ENCODE measurements at places on chromosomes 5 and 9.

DNA sequence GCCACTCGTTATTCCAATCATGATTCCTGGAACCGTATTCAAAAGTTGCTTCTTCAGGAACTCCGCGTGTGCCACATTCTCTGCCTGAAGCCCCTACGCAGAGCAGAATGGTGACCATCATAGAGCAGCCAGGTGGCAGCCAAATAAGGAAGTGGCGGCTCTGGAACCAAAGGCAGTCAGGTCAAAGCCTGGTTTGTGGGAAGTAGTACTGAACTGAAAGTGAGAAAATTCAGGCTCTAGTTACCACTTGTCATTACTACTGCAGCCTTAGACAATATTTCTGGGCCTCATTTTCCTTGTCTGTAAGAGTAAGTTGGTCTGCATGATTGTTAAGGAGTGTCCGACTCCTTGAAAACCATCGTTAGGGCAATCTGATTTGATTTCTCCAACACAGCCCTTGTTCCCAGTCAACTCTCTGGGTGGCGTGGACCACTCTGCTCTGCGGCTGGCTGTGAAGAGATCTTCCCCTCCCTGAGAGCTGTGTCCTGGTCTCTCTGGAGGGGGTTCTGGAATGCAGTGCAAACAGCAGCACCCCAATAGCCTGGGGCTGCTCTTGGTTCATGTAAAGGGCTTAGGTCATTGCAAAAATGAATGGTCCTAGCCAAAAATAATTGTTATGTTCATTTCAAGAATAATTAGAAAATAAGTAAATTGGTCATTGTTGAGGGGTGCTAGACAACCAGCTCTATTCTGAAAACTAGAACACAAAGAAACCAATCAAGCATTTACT lies 102.4 kb downstream of the MED27 start:
- DNase-seq, result no peak

- no peak for DNase-seq
Observed at GRCh38 chr9:18182636-18183035, 291.3 kb upstream of the ADAMTSL1 start.

DNA sequence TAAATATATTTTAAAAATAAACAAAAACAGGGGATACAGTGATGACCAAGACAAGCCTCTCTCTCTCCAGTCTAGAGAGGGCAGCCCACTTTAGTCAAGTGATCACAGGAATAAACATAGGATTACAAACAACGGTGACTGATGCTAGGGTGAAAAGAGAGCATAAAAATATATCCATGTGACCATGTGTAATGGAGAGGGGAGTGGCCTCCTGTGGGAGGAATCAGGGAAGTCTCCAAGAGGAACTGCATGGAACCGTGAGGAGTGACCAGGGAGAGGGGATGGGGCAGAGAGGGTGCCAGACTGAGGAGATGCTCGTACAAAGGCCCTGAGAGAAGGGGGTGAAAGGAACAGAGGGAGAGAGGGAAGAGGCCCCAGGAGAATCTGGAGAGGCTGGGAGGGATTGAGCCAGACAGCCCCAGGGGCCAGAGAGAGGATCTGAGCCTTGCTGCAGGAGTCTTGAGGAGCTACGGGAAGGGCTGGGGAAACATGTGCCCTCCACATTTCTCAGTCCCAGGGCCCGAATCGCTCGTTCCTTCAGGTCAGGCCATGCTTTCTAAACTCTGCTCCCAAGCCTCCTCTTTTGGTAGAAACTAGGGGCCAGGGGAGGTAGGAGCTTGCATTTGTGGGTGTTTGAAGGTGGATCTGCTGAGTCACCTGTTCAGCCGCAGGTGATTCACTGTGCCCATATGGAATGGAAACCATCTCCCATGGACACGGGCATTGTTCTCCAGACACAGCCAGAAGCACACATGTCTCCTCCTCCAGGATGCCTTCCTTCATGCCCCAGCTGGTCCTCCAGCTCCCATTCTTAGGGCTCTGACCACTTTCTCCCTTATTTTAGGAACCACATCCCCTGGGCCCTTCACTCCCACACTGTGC lies 63.8 kb downstream of the PAX5 start:
- no peak for DNase-seq

DNA sequence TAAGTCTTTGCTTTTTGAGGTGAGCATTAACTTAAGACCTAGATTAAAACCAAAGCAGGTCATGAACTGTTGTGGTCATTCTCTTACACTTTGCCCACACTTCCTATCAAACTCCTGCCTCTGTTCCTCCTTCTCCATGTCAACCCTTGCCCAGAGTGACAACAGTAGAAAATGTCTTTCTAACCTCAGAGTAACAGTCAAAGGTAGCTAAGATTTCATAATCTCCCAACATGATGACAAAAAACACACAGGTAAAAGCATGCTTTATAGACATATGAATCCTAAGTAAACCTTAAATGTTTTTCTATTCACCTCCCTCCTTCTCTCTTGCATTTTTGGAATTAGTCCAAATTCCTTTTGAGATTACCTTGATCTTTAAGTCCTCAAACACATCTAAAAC lies 422.3 kb downstream of the SPATA31D1 start:
- DNase-seq, result no peak

- no peak for DNase-seq
Observed at GRCh38 chr5:173923218-173924095, 35.3 kb downstream of the CPEB4 start.

DNA sequence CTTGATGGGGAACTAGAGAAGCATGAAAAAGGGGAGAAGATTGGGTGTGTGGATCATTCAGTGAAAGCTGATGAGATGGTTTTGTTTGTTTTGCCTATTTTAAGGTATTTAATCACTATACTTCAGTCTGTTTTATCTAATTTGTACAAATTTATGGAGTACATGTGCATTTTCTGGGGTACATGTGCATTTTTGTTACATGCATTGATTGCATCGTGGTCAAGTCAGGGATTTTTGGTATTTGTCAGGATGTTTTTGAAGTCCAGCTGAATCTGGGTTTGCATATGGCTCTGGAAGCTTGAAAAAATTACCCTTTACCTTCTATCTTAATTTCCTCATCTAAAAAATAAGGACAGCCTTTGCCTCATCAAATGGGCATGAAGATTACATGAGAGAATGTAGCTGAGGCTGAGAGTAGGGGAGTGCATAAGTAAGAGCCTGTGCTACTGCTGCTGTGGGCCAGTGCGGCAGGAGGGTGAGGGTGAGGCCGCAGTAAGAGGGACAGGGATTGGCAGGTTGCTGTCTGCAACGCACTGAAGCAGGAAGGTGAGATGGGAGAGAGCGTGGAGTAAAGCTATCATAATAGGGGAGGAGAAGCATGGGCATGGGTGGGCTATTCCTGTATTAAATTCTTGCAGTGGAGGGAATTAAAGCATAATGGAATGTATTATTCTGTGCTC lies 139.8 kb downstream of the NPR3 start:
- no peak for DNase-seq

GRCh38 chr5:150067405-150067960 lies 18.9 kb downstream of the CSF1R start:
- DNase-seq, result no peak

DNA sequence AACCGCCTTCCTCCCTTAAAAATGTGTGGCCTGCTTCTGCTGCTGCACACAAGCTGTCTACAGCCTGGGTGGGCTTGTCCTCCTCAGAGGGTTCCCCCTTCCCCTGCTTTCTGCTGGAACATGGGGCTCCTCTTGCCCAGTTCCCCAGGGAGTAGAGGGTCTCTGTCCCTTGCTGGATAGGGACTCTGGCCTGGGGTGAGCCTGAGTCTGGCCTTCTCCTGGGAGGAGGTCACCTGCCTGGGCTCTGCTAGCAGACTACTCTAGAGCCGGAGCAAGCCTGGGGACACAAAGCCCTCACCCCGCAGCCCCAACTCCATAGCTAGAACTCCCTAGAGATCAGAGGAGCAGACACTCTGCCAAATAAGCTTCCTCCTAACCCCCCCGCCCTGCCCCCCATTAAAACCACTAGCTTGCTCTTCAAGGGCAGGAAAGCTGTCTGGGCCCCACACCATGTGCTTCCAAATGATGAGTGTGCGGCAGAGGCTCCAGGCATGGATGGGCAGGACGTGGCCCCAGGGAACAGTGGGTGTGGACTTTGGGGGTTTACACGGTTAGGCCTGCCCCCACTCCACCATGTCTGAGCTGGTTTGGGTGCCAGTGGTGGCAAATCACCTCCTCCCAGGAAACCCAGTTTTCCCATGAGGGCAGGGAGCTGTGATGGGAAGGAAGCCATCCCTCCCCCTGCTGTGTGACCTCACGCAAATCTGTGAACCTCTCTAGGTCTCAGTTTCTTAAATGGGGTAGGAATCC lies 10.0 kb downstream of the TCF7 start:
- DNase-seq, result no peak

DNA sequence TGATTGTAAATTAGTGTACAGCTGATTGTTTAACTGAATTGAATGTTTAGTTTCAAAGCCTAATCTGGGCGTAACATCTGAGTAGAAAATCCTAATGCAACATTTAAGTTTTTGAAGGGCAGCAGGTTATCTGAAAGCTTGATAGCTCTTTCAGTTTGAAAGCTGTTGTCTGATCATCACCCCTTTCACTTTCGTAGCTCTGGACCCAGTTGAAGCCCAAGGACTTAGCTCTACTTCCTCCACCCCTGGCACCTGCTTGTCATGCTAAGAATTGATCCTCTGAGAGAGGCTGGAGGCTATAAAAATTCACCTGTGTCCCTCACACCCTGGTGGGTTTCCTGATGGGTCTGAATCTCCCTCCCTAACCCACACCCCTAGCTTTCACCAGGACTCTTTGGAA lies 86.0 kb downstream of the ZFAND5 start:
- no peak for DNase-seq

GRCh38 chr5:83539463-83539790 lies 67.9 kb downstream of the VCAN start:
- no peak for DNase-seq

- peak; percentile 23 for DNase-seq
Observed at GRCh38 chr5:179494774-179495526, 55.4 kb upstream of the RUFY1 start.

GRCh38 chr5:146731909-146732659 lies 146.5 kb downstream of the PPP2R2B start:
- no peak for DNase-seq

GRCh38 chr5:140202078-140202477 lies 27.1 kb downstream of the CYSTM1 start:
- no peak for DNase-seq

DNA sequence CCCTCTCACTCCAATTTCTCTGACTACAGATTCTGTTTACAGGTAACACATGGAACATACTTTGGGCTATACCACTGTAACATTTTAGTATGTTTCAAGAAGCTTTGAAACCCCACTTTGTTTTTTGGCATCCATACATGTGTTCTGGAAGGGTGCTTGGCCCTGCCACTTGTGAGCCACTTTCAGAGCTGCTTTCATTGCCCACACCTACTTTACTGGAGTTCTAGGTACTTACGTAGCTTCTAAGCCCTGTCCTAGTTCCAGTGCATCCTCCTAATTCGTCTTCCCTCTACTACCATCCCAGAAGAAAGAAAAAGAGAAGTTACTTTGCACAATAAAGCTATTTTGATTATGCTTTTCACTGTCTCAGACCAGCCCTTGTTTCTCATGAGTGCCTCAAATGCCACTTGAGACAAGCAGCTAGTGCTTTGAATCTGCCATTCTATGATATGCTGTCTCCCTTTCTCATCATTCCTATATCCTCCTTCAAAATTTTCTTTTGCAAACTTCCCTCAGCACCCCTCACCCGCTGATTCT lies 26.5 kb upstream of the C5orf47 start:
- no peak for DNase-seq

- DNase-seq, result no peak
Observed at GRCh38 chr9:118595719-118596305, 773.4 kb downstream of the BRINP1 start.

GRCh38 chr5:59094864-59095263 lies 512.0 kb downstream of the RAB3C start:
- DNase-seq, result no peak

DNA sequence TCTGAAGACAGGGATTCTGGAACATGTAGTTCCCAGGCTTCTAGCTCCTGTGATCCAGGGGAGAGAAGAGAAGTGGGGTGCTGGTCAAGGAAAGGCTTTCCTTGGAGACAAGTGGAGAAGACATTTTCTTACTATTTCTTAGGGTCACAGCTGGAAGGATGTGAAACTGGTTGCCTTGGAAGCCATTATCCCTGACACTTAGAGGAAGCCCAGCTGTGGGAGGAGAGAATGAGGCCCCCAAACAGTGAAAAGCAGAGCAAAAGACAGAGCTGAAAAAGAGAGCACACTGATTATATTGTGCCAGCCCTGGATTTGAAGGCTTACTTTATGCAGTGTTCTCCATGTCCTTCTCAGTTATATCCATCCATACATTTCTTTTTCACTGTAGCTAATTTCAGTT lies 17.5 kb upstream of the SHB start:
- no peak for DNase-seq

DNA sequence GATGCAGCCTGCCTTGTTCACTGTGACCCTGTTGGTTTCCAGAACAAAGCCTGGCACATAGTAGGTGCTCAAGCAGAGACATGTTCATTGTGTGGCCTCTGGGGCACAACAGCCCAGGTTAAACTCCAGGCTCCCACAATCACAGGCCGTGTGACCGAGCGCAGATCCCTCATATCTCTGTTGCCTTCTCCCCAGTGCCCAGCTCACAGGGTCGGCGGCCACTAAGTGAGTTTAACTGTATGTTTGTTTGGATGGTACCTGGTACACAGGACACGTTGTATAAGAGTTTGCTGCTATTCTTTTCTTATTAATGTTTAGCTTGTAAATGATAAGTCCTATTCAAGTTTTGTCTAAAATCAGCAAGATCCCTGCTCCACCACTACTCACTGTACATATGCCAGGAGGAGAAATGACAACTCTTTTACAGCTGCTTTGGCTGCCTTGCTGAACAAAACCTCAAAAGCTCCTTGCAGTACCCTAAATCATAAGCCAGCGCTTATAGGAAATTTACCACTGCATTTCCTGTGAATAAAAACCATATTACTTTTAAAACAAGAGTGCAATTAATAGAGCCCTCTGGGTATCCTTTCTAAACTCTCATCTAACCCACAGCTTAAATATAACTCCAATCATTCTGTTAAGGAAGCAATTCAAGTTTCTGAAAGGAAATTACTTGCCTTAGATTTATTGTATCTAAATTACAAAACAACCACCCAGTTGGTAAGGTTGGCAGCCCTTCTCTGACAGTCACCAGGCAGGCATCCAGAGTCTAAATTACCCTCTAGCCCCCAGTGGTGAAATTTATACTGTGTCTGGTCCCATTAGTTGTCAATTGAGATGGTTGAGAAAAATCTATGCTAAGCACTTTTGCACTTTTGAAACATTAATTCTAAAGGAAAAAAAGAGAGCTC lies 379.4 kb downstream of the SEMA5A start:
- no peak for DNase-seq
